ENCODE measurements at places on chromosomes 1 and 21.
A peak's percentile ranks its signal among the peaks of the same experiment; 100 is the strongest.

DNA sequence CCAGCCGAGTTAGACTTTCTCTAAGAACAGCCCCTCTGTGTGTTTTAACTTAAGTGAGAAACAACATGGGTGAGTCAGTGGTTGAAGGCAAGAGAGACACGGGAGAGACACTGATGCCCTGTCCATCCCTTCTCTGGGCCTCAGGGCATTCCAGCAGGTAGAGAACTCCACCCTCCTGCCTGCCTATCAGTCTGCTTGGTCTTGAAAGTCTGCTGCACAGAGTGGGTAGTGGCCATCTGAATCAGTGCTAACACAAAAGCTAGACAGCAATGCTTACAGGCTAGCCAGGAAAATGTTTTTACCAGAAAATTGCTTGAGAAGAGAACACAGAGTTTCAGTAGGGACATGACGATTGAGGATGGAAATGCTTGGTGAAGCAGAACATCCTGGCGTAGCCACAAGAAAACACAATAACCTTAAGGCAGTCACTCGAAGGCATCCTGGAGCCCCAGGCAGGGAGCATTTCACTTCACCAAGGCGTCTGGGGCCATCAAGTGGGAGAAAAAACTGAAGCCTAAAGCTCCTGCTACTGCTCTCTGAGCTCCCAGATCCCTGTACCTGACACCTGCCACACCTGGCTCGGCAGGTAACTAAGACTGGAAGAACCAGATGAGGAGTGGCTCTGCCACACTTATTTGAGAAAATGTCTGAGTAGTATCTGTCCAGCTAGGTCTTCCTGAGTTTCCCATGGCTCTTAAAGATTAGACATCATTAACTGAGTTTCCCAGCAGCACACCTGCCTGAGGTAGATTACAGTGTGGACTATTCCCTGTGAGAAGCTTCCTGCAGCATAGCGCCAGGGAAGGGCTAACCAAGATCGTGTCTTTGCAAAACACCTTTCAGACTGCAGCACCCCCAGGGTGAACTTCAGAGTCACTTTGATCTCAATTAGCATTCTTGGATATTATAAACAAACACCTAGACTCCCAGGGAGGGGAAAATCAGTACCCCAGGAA, 18.1 kb upstream of the LBR start:
- no peak for DNase-seq

GRCh38 chr1:161726473-161727255, 5.3 kb downstream of the FCRLB start:
- peak; percentile 86 for DNase-seq

DNA sequence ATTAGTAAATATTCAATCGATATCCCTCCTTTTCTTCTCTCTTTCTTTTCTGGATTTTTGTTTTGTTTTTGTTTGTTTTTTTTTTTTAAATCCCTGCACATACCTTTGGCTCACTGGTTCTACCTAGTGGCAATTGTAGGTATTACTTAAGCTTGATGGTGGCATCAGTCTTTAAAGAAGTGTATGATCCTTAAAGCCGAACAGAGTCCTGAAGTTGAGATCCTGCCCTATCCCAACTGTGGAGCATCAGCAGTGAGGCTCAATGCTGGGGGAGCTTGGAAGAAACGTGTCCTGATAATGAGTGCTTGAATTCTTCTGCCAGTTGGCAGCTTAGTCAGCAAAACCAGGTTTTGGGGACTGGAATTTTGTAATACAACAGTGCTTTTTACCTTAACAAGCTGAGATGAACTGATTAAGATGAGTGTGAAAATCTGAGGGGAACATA, 60.8 kb downstream of the FASLG start:
- DNase-seq, result peak; percentile 29

DNA sequence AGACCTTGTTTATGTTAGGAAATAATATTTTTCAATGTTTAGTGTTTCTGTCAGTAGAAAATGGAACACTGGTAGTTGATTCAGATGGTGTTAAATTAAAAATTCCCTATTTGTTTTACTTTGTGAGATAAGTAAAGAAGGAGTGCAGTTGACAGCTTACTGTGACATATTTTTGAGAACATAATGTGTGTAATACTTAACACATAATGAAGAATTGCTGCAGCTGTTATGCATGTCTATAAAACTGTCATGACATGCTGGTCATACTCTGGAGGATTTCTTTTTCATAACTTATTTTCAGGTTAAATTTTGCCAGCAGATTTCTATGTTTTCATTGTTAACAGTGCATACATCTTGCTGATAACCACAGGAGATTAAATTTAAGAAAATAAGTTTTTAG, 296.1 kb downstream of the CTH start:
- DNase-seq, result no peak

DNA sequence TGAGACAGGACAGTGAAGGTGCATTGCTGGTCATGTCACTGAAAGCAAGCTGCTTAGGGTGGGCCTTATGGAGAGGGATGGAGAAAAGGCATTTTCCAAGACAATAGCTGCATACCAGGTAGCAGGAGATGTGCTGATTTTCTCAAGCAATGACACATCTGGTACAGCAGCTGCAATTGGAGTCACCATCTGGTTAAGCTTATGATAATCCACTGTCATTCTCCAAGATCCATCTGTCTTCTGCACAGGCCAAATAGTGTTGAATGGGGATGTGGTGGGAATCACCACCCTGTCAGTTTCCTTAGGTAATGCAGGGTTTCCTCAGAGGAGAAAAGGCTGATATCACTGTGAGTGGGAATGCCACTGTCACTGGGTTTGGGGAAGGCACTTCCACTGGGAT, 54.6 kb downstream of the ADSS2 start:
- no peak for DNase-seq

DNA sequence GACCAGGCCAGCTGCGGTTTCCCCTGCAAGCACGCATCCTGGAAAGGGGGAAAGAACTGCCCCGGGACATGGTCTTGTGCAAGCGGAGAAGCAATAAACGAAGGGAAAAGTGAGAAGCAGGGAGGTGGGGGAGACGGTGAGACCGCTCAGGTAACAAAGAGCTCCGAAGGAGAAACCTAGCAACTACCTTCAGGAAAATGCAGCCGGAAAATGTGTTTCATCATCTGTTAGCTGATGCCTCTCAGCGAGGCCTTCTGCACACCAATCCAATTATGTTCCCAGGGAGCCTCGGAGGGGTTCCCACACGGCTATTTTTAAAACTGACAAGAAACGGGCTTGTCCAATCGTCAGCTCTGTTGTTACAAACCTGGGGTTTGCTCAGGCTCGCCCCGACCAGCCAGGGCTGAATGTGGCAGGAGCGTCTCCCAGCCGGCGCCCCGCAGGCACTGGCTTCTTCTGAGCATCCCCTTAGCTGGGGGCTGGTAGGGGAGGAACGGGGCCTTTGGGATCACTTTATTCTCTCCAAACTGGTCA, 3.4 kb downstream of the RIPK4 start:
- no peak for DNase-seq

All from fibroblast of skin of scalp (primary cell).